Naive B cell (primary cell): ENCODE measurements at places on chromosomes 5 and 9. TPM values are rescaled to one million over a fixed set of nuclear protein-coding genes. Genes with fewer than 3 reads are reported as not detected.

Gene IL31RA
- not detected for polyA plus RNA-seq

GRCh38 chr5:132773114-132773513, 3.9 kb downstream of the SEPTIN8 start:
- peaks cover 49% of the 10 kb centered on the region for H3K27me3 ChIP-seq
- no peaks in the 10 kb centered on the region for H3K36me3 ChIP-seq
- H3K27ac ChIP-seq, result no peak overlapping the region
- H3K4me3 ChIP-seq, result no peak overlapping the region
- no peak for DNase-seq
- peaks cover 3% of the 10 kb centered on the region for H3K4me1 ChIP-seq

DNA sequence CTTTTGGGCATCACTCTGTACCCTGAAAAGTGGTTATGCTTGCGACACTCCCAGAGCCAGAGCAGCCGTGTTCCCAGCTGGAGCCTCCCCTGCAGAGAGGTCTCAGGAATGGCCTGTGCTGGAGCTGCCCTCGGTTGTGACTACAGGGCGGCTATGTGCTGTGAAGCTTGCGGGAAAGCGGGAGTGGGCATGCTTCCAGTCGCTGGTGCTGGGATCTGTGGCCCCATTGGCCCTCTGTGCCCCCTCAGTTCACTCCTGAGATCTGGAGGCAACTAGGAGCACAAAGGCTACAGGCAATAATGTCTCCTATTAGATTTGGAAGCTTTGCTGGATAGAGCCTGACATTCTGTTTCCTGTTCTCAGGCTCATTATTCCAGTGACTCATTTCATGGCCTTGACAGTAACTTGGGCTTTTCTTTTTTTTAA, 56.9 kb downstream of the GPR107 start:
- H3K4me1 ChIP-seq, result peaks cover 5% of the 10 kb centered on the region
- H3K27ac ChIP-seq, result no peak overlapping the region
- H3K4me3 ChIP-seq, result no peak overlapping the region
- no peak for DNase-seq
- H3K27me3 ChIP-seq, result no peaks in the 10 kb centered on the region
- H3K36me3 ChIP-seq, result peaks cover 33% of the 10 kb centered on the region

Gene FANCG
- 1.8 TPM for polyA plus RNA-seq

DNA sequence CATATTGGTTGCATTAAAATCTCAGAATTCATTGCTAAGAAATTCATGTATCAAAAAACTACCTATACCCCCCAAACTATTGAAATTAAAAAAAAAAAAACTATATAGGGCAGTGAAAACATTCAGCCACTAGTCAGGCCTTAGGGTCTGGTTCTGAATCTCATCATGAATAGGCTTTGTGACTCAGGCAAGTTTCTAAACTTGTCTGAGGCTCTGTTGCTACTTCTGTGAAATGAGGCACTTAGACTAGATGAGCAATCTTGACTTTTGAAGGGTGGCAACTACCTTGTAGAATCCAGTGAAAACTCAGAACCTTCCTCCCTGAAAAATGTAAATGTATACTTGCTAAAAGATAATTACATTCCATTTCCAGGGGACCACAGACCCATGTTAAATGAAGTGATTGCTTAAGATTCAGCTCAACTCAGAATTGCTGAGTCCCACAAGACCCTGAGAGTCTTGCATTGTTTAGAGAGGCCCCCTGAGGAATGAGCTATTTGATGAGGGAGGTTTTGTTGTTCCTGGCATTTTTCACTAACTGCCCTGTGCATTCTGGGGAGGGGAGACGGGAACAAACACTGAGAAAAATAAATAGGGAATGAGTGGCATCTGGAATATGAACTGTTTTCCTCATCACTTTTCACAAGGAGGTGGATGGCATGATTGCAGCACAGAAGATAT, 29.5 kb downstream of the RAI14 start:
- H3K27ac ChIP-seq, result no peak overlapping the region
- H3K27me3 ChIP-seq, result no peaks in the 10 kb centered on the region
- no peaks in the 10 kb centered on the region for H3K4me1 ChIP-seq
- H3K4me3 ChIP-seq, result no peak overlapping the region
- DNase-seq, result no peak

DNA sequence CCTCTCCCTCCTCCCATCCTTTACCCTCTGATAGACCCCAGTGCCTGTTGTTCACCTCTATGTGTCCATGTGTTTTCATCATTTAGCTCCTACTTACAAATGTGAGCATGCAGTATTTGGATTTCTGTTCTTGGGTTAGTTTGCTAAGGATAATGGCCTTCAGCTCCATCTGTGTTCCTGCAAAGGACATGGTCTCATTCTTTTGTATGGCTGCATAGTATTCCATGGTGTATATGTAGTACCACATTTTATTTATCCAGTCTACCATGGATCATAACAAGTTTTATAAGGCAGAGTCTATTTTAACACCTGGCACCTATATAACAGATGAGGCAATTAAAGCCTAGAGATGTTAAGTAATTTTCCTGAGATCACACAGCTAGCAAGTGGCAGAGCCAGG, 7.4 kb downstream of the YTHDC2 start:
- H3K27me3 ChIP-seq, result no peaks in the 10 kb centered on the region
- peaks cover 26% of the 10 kb centered on the region for H3K4me1 ChIP-seq
- no peak overlapping the region for H3K27ac ChIP-seq
- DNase-seq, result no peak

Gene DIPK1B
- 0.91 TPM for polyA plus RNA-seq

Gene OR1Q1
- polyA plus RNA-seq, result not detected

Gene PDE6A
- not detected for polyA plus RNA-seq

DNA sequence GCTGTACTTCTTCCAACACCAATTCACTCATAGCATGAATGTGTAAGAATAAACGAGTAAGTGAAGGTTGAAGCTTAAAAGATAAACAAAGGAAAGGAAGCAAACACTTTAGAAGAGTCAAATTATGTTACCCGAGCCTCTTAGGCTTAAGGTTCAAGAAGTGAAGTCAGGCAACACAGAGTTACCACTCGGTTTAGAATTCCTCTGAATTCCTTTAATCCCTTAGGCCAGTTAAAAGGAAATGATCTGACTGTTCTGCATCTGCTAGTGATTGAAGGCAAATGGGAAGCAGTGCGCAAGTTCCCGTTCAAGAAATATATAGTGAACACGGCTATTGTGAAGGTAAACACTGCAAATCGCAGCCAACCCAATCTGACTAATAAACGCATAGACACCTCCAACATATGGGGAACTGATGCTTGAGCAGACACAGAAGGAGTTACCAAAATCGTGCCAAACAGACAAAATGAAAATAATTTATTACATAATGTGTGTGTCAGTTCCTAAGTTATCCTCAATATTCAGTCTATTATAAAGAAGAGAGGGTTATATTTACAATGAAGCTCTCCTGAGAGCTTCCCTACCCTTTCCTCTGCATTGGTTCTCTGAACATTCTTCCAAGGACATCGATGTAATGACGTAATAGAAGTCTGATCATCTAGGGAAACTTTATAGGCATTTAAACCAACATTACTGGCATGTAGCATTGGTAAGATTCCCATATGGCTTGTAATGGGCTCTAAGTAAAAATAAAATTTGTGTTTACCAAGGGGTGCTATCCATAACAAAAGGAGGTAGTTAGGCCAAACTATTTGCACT, 837.1 kb upstream of the ZNF608 start:
- H3K27me3 ChIP-seq, result no peaks in the 10 kb centered on the region
- no peak for DNase-seq
- no peaks in the 10 kb centered on the region for H3K36me3 ChIP-seq
- H3K4me1 ChIP-seq, result no peaks in the 10 kb centered on the region

Gene HK3
- 0.32 TPM for polyA plus RNA-seq

Gene LIX1
- 0.95 TPM for polyA plus RNA-seq

DNA sequence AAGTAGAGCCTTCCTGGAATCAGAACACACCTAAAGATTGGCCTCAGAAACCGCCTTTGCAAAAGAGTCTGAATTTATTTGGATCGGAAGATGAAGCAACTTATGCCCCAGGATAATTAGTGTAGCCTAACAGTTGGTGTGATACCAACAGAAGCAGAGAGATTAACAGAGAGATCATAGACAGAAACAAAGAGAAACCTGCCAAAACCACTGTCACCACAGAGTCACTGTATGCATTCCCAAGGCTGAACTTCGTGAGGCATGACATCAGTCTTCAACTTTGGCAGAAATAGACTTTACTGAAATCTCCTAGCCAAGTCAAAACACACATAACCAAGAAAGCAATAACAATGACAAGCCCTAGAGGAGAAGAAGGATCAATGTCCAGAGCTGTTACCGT, 361.8 kb downstream of the ELAVL2 start:
- no peak for DNase-seq
- no peaks in the 10 kb centered on the region for H3K27me3 ChIP-seq
- H3K27ac ChIP-seq, result no peak overlapping the region

DNA sequence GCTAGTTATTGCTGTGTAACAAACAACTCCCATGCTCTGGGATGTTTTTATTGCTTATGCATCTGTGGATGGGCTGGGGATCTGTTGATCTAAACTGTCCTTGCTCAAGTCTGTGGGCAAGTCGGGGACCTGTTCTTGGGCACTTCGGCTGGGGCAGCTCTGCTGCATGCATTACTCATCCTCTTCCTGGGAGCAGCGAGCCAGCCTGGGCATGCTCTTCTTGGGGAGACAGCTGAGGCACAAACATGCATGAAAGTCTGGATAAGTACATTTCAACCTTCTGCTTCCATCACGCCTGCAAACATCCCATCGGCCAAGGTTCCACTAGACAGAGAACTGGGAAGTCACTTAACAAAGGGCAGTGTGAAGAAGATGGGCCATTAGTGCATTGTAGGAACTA, 66.3 kb downstream of the ANKRD33B start:
- no peak for DNase-seq
- H3K36me3 ChIP-seq, result peaks cover 8% of the 10 kb centered on the region
- H3K27ac ChIP-seq, result peak overlapping the region; percentile 33
- peaks cover 89% of the 10 kb centered on the region for H3K4me1 ChIP-seq

- H3K27ac ChIP-seq, result peak overlapping the region; percentile 70
- H3K4me1 ChIP-seq, result peaks cover 21% of the 10 kb centered on the region
- no peaks in the 10 kb centered on the region for H3K27me3 ChIP-seq
- no peak overlapping the region for H3K4me3 ChIP-seq
- DNase-seq, result no peak
Measured at GRCh38 chr5:96734871-96735325, 72.7 kb downstream of the CAST start.

- H3K36me3 ChIP-seq, result peaks cover 19% of the 10 kb centered on the region
- H3K4me3 ChIP-seq, result no peak overlapping the region
- peaks cover 3% of the 10 kb centered on the region for H3K4me1 ChIP-seq
Measured at GRCh38 chr5:180109920-180110319, 38.4 kb upstream of the RNF130 start.

GRCh38 chr9:70113403-70114022, 69.9 kb downstream of the MAMDC2 start:
- H3K36me3 ChIP-seq, result no peaks in the 10 kb centered on the region
- peaks cover 8% of the 10 kb centered on the region for H3K4me1 ChIP-seq
- H3K4me3 ChIP-seq, result no peak overlapping the region
- peaks cover 22% of the 10 kb centered on the region for H3K27me3 ChIP-seq

GRCh38 chr9:128169492-128169891, 9.4 kb downstream of the BBLN start:
- H3K27ac ChIP-seq, result no peak overlapping the region
- H3K36me3 ChIP-seq, result peaks cover 28% of the 10 kb centered on the region
- H3K4me3 ChIP-seq, result no peak overlapping the region
- H3K27me3 ChIP-seq, result no peaks in the 10 kb centered on the region
- no peaks in the 10 kb centered on the region for H3K4me1 ChIP-seq
- DNase-seq, result no peak

DNA sequence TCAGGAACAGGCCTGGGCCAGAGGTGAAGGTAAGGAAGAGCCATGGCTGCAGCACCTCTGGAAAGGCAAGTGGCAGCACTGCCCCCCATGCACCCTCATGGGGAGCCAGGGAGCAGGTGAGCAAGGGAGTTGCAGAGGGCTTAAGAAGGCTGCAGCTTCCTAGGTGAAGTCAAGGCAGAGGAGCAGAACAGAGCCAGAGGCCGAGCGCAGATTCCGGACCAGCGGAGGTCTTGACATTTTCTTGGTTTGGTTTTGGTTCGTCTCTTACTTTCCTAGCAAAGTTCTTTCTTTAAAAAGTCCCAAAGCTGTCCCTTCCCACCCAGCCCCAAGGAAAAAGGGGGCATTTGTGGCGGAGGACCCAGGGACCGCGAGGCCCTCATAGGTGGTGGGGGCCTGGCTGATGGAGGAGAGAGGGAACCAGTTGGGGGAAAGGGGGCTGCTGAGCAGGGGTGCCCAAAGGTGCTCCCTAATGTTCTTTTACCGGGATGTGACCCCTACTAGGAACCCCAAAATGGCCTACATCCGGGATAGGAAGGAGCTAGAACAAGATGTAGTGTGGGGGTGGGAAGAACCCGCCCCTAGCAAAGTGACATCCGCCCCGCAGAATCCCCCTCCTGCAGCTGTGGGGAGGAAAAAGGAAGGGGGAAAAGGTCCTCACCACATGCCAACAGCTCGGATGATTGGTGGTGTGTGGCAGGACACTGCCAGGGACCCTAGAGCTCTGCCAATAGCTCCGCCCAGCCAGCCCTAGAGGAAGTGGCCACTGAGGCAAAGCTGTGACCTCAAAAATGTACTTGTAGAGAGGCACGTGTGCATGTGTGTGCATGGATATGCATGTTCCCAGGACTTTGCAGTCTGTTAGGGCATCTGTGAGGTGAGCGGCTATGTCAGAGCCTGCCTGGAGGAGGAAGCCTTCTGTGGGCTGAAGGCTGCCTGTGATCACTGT, 914 bp upstream of the CD72 start:
- DNase-seq, result peak; percentile 86
- peak overlapping the region; percentile 99 for H3K27ac ChIP-seq
- H3K36me3 ChIP-seq, result peaks cover 8% of the 10 kb centered on the region

GRCh38 chr5:33370466-33370859, 70.3 kb upstream of the TARS1 start:
- H3K4me3 ChIP-seq, result no peak overlapping the region
- H3K27ac ChIP-seq, result no peak overlapping the region
- H3K27me3 ChIP-seq, result no peaks in the 10 kb centered on the region
- peaks cover 8% of the 10 kb centered on the region for H3K4me1 ChIP-seq

GRCh38 chr9:130707225-130707976, 13.8 kb downstream of the EXOSC2 start:
- H3K4me3 ChIP-seq, result no peak overlapping the region
- H3K4me1 ChIP-seq, result peaks cover 4% of the 10 kb centered on the region
- H3K36me3 ChIP-seq, result peaks cover 16% of the 10 kb centered on the region

Gene RPP25L
- polyA plus RNA-seq, result 43.3 TPM

GRCh38 chr5:74389531-74390305, 250.8 kb downstream of the ENC1 start:
- H3K27ac ChIP-seq, result peak overlapping the region; percentile 6
- no peak overlapping the region for H3K4me3 ChIP-seq
- no peaks in the 10 kb centered on the region for H3K36me3 ChIP-seq

- no peak overlapping the region for H3K27ac ChIP-seq
- DNase-seq, result no peak
- no peaks in the 10 kb centered on the region for H3K4me1 ChIP-seq
- H3K36me3 ChIP-seq, result no peaks in the 10 kb centered on the region
- no peak overlapping the region for H3K4me3 ChIP-seq
Measured at GRCh38 chr5:5178136-5178535, 38.0 kb downstream of the ADAMTS16 start.

- no peaks in the 10 kb centered on the region for H3K4me1 ChIP-seq
- DNase-seq, result no peak
- H3K27me3 ChIP-seq, result peaks cover 33% of the 10 kb centered on the region
- no peaks in the 10 kb centered on the region for H3K36me3 ChIP-seq
- H3K4me3 ChIP-seq, result no peak overlapping the region
Measured at GRCh38 chr5:115978779-115979178, 16.5 kb downstream of the LVRN start.
